Peyer's patch (tissue), 4 donors: ENCODE measurements at places on chromosomes 6 and 20. TPM values are rescaled to one million over a fixed set of nuclear protein-coding genes. Genes with fewer than 3 reads are reported as not detected.

- H3K36me3 ChIP-seq = no peaks in the 10 kb centered on the region
- H3K27me3 ChIP-seq = no peaks in the 10 kb centered on the region
- no peak for DNase-seq
- no peak overlapping the region for H3K4me3 ChIP-seq
Observed at GRCh38 chr6:39224523-39225182, 4.6 kb downstream of the KCNK5 start.

Gene TFAP2D
- not detected for total RNA-seq

- no peaks in the 10 kb centered on the region for H3K36me3 ChIP-seq
- DNase-seq = no peak
- H3K4me1 ChIP-seq = no peaks in the 10 kb centered on the region
- H3K27ac ChIP-seq = no peak overlapping the region
- no peak overlapping the region for H3K4me3 ChIP-seq
Observed at GRCh38 chr6:7486951-7487350, 54.5 kb upstream of the DSP start.

- no peak for DNase-seq
- no peaks in the 10 kb centered on the region for H3K27me3 ChIP-seq
- H3K27ac ChIP-seq = no peak overlapping the region
- H3K36me3 ChIP-seq = no peaks in the 10 kb centered on the region
Observed at GRCh38 chr6:81859884-81860283, 107.4 kb upstream of the TENT5A start.

GRCh38 chr6:165729307-165729936, 66.4 kb upstream of the PDE10A start:
- H3K4me1 ChIP-seq = no peaks in the 10 kb centered on the region
- H3K4me3 ChIP-seq = no peak overlapping the region
- no peak overlapping the region for H3K27ac ChIP-seq
- H3K36me3 ChIP-seq = no peaks in the 10 kb centered on the region
- DNase-seq = no peak

GRCh38 chr20:7383216-7383615, 557.0 kb downstream of the HAO1 start:
- H3K27ac ChIP-seq = no peak overlapping the region
- no peak overlapping the region for H3K4me3 ChIP-seq
- no peaks in the 10 kb centered on the region for H3K4me1 ChIP-seq
- no peaks in the 10 kb centered on the region for H3K36me3 ChIP-seq
- no peaks in the 10 kb centered on the region for H3K27me3 ChIP-seq
